ENCODE measurements at places on chromosomes 7 and 10.
A peak's percentile ranks its signal among the peaks of the same experiment; 100 is the strongest.

DNA sequence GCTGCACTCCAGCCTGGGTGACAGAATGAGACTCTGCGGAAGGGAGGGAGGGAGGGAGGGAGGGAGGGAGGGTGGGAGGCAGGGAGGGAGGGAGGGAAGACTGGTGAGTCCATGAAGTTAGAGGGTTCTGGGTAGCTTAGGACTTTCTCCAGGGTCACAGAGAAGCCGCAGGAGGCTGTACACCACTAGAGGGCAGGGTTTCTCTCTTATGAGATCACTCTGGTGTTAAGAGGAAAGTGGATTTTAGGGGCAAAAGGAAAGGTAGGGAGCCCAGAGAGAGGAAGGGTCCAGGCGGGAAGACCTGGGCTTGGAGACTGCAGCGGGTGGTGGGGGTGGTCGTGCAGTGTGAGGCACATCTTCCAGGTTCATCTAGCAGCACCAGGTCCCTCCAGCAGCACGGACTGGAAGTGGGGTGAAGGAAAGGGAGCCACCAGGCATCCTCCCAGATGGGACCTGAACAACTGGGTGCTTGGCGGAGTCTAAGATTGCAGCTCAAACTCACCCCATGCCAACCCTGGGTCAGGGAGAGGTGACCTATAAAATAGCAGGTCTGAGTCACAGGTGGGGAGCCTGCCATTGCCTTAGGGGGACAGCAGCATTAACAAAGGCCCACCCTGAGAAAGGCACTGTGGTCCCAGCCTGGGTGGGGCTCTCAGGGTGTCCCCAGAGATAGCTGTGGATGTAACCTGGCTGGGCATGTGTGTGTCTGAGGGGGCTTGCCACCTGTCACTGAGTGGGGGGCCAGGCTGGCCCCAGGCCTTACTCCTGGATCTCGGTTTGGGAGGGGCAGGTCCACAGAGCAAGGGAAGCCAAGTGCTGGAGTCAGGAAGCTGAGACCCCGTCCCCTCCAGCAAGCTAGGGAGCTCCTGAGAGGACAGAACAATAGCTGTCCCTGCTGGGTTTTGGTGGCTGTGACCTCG, 48.5 kb upstream of the SLC29A3 start:
- peak; percentile 84 for DNase-seq

GRCh38 chr7:24851786-24852185, 94.5 kb upstream of the GSDME start:
- no peak for DNase-seq

GRCh38 chr7:150911590-150912267, 59.4 kb downstream of the AOC1 start:
- DNase-seq, result no peak

DNA sequence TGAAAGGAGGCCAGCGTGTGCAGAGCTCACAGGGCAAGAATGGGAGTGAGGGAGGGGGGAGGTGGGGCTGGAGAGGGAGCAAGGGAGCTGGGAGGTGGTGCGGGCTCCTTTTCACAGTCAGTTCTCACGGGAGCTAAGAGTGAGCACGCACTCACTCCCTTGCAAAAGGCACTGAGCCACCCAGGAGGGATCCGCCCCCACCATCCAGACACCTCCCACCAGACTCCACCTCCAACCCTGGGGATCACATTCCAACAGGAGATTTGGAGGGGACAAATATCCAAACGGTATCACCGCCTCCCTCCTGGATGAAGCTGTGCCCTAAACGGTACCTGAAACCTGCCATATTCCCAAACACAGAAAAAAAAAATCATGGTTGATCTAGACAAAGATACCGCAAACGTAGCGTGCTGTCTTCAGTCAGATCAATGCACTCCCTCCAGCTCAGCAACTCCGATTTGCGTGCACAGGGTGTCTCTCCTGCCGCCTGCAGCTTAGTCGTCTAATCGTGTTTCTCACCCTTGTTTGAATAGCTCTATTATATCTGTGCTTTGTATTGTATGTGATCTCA, 20.3 kb upstream of the PRKAG2 start:
- DNase-seq, result no peak

- DNase-seq, result no peak
Measured at GRCh38 chr10:100808876-100809275, 63.5 kb downstream of the PAX2 start.

GRCh38 chr7:71896535-71896934, 515.6 kb downstream of the CALN1 start:
- no peak for DNase-seq

GRCh38 chr10:103111031-103111917, 81.8 kb downstream of the NT5C2 start:
- DNase-seq, result no peak

DNA sequence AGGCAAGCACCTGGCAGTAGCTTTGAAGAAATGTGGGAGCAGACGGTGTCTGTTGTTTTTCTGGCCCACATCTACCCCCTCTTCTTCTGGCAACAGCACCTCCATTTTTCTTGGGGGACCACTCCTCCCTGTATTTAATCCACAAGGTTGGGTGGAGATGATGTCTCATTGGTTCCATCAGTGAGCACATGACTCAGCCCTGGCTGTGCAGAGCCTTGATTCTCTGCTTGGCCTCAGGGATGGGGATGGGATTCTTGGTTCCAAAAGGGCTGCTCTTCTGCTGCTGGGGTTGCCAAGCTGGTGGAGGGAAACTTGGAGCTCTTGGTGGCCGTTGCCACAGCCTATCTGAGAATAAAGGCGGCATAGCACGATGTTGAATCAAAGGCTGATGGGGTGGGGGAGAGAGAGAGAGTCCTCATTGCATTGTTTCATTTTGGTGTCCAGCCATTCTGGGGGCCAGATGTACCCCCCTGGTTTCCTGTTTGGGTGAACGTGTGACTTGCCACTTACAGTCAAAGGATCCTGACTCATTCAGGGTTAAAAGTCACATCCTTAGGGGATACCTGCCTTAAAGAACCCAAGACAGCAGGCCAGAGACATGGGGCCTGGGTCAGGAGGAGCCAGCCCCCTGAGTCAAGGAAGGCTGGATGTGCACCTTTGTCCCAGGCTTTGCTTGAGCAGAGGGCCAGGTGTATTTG, 25.9 kb downstream of the GRK5 start:
- DNase-seq, result no peak

GRCh38 chr10:17768957-17769356, 17.0 kb downstream of the TMEM236 start:
- DNase-seq, result no peak

- peak; percentile 60 for DNase-seq
Measured at GRCh38 chr7:48636391-48637015, 287.8 kb upstream of the CDC14C start.

DNA sequence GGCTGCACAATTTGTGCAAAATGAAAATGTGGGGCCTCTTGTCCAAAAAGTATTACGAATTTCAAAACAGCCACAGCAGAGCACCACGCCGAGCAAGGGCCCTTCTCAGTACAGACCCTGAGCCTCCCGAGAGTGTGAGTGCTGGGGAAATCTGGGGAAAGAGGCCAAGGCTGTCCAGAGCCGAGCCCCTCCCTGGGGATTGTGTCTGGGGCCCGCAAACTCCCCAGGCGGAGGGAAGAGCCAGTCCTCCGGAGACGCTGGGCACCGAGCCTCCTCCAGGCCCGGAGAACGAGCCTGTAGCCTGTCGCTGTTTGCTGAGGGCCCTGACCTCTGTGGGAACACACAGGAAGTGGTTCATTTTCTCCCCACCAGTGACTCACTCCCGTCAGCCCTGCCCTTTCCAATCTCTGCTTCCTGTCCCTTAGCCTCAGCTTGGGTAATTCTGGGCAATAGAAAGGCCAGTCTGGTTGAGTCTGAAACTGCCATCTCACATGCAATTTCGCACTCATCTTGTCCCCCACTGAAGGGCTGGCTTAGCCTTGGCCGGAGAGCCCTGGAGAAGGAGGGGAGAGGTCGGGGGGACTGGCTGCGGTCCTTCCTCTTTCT, 19.5 kb upstream of the GNA12 start:
- peak; percentile 99 for DNase-seq

DNA sequence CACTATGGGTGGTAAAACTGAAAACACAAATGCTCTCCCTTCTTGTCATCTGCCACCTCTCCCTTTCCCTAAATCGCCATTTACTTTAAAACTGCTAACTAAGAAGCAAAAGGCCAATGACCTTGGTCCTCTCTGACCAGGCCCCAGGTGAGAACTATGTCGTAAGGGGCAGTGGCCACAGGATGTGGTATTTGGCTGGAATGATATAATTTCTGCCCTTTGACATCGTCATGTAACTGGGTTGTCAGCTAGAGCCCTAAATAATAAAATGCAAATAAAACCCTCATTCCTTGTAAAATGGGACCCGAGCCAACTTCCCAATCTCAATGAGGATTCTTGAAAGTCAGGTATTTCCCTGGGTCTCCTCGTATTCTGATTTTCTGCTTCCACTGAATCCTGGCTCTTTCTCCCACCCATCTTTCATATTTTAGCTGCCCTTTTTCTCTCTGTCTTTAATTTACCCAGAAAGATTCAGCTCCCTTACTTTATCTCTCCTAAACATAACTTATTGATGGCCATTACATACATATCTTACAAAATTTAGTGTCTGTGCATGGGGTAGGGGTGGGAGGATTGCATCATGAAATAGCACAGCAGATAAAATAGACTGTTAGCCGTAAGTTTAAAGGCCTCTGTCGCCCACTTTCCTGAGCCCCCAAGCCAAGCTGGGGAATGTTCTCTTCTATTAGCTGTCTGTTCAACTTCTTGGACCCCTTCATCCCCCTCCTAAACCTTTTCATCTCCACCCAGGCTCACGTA, 3.2 kb upstream of the EEPD1 start:
- DNase-seq, result no peak

DNA sequence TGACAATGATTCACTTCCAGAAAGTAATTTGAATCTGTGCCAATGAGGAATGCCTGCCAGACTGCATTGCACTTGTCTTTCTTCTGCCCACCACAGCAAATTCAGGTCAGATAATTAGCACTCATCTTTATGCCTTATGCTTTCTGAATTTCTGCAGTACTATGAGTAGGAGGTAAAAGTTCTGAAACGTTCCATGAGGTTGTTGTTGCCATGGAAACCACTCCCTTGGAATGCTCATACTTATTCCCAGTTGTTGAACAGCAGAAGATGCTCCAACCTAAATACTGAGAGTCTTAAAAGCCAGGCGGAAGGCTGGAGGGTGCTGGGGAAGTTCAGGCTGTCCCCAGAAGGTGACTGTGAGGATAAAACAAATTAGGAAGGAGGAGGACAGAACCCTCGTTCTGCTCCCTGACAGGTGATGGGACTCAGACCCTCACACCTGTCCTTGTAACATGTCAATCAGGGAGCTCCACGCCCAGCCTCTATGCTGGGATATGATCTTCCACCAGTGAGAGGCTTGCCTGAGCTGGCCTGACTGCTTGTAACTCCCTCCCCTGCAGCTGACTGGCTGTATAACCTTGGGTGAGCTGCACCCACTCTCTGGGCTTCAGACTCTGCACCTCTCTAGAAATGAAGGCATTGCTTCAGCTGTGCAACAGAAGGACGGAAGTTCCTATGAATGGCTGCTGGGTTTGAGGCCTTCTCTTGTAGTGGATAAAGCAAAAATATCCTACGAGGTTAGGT, 554.3 kb upstream of the MGMT start:
- DNase-seq, result no peak

GRCh38 chr10:16518822-16519221, 2.9 kb downstream of the C1QL3 start:
- DNase-seq, result no peak

DNA sequence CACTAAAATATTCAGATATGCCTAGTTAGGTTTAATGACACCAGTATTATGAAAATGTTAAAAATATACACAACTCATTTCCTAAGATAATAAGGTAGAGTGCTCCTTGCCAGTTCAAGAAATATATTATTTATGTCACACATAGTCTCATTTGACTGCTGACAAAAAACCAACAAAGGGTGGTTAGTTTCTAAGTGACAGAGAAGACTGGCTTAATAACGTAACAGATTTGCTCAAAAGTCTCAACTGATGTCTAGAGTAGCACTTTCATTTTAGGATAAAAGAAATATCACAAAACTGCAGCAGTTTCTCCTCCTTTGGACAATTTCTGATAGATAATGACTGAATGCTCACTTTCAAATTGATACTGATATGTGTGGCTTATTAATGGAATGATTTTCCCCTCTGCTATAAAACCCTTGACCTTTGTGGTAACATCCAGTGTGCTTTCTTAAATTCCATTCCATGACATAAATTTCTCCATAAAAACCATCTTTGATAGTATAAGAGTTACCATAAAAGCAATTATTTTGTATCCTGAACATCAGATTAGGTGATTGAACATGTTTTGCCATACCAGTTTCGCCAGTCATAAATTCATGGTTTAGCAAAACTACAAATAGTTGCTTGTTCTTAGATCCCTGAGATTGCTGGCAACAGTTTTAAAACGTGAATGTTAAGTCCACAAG, 94.2 kb downstream of the NRBF2 start:
- DNase-seq, result no peak

DNA sequence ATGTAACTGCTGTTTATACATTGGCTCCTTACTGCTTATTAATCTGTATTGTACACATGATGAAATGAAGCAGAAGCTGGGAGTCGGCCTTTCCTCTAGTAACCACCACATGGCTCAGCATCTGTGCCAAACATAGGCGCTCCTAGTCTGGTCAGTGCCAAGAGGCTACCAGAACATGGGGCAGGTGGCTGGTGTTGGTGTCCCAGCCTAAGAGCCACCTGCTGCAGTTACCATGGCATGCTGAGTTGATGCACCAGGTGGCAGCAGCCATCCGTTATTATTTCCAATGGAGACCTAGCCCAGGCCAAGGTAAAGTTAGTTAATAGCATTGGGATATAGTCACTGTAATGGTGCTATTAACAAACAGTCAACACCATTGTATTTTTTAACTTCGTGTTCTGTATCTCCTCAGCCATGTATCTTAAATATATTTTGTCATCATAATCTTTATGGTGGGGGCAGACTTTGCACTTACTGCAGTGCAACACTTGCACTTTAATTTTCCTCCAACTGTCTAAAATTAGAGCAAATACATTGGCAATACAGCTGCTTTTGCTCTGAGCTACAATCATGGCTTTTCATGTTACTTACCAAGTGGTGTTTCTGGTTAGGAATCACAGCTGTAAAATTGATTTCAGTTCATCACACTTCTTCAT, 33.1 kb downstream of the HBP1 start:
- peak; percentile 61 for DNase-seq

DNA sequence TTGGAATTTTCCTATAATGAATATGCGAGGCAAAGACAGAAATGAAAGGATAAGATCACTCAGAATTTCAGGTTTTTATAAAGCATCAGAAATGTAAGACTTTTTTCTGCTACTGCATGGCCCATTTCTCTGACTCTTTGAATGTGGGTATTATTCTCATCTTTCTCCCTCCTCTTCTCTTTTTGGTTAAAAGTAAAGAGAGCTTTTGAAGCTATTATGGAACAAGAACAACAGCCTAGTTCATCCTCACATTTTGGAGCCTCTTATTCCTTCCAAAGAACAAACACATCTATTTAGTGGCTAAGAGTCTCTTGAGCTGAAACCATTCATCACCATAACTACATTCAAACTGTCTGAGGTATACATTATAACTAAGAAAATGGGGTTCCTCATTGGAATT, 19.4 kb upstream of the ATRNL1 start:
- DNase-seq, result no peak

DNA sequence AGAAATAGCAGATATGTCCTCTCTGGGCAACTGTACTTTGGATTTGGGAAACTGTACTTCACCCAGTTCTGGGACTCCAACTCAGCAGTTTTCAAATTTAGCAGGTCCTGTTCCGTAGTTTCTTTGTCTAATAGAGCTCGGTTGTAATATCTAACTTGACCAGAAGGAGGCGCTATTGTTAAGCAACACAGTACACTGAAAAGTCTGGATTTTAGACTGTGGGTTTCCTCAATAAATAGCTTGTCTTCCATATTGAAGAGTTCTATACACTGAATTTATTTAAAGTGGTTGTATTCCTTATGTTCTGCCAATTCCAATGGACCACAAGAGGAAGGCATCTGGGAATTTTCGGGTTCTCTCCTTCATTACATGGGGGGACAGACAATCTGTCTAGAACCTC, 39.8 kb downstream of the ELFN1 start:
- DNase-seq, result no peak

All from urothelium cell line (cell line).